T follicular helper cell (primary cell): ENCODE measurements at places on chromosomes 7 and 10.

- DNase-seq, result no peak
These were observed 482.1 kb upstream of the AKR1E2 start for GRCh38 chr10:4343873-4344272.

- DNase-seq, result no peak
These were observed 178.0 kb upstream of the BMPER start for GRCh38 chr7:33727315-33727714.

GRCh38 chr7:150716368-150716767, at the start of gene GIMAP1:
Gene GIMAP1, plus strand, starts transcription at chr7:150716613. Its CDS starts 2,435 bp downstream, at chr7:150719048.
- peak; percentile 49 for DNase-seq

GRCh38 chr7:11315666-11316258, 342.1 kb downstream of the PHF14 start:
- no peak for DNase-seq

DNA sequence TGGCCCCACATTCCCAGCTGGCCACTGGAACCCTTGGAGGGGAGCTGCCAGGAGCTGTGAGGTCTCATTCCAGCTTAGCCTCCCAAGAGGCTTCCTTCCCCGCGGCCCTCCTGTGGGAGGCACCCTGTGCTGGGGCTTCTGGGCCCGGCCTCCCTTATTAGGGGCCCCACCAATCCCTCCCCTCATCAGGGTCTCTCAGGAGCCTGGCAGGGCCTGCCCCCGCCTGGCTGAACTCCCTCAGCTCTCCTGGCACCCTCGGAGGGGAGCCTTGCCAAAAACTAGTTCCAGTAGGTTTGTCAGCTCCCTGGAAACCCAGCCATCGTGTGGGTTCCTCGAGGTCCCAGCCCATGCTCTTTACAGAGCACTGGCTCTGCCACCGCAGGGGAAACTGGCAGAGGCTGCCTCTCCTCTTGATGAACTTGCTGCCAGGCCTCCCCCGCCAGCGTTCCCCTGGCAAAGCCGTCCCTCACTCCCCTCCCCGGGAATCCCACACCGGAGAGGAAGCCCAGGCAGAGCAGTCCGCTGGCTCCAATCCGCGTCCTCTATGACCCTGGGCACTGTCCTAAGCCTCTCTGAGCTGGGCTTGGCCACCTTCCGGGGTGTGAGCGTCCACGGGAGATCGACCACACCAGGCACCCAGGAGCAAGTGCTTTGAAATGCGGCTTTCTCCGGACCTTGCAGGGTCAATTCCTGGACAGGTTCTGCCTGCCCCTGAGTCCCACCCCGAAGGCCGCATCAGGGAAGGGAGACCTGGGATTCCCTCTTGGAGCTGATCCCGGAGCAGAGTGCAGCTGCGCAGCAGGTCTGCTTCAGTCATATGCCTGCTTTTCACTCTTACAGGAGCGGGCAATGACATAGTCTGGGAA, 139.8 kb downstream of the ARHGAP22 start:
- DNase-seq, result no peak

GRCh38 chr7:141697211-141697871, 4.6 kb downstream of the DENND11 start:
- no peak for DNase-seq

DNA sequence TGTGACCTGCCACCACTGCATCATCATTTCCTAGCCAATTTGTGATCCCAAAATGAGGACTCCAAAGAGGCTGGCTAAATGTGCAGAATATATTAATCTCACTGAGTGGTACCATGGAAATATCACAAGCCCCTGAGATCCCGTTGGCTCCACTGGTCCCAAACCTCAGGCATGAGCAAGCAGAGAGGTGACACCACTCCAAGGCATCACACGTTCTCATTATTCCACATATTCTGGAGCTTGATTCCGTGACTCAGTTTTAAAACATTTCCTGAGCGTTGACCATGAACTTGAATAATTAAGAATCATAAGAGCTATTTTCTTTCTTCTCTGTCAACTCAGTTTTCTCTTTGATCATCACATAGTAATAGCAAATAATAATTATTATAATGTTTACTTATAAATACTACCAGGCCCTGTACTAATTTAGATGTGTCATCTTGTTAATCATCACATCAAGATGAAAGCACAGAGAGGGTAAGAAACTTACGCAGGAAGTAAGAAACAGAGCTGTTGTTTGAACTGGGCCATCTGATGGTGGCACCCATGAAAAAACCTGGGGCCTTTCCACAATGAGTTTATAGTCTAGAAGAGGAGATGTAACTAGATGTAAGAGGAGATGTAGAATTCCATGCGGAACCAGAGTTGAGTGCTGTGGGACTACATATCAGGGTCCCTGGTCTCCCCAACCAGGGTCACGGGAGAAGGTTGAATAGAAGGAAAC, 3.5 kb downstream of the APBB1IP start:
- peak; percentile 27 for DNase-seq

DNA sequence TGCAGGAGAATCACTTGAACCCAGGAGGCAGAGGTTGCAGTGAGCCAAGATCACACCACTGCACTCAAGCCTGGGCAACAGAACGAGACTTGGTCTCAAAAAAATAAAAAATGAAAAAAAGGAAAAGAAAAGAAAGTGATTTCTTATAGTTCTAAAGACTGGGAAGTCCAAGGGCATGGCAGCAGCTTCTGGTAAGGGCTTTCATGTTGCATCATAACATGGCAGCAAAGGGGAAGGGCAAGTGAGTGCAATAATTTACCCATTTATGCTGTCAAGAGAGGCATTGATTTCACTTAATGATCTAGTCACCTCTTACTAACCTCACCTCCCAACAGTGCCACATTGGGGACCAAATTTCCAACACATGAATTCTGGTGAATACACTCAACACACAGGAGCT, 8.8 kb upstream of the KLRG2 start:
- DNase-seq, result no peak

- DNase-seq, result no peak
These were observed 14.0 kb upstream of the RAMP3 start for GRCh38 chr7:45143616-45144015.
